ENCODE measurements at places on chromosomes 11 and 22.

DNA sequence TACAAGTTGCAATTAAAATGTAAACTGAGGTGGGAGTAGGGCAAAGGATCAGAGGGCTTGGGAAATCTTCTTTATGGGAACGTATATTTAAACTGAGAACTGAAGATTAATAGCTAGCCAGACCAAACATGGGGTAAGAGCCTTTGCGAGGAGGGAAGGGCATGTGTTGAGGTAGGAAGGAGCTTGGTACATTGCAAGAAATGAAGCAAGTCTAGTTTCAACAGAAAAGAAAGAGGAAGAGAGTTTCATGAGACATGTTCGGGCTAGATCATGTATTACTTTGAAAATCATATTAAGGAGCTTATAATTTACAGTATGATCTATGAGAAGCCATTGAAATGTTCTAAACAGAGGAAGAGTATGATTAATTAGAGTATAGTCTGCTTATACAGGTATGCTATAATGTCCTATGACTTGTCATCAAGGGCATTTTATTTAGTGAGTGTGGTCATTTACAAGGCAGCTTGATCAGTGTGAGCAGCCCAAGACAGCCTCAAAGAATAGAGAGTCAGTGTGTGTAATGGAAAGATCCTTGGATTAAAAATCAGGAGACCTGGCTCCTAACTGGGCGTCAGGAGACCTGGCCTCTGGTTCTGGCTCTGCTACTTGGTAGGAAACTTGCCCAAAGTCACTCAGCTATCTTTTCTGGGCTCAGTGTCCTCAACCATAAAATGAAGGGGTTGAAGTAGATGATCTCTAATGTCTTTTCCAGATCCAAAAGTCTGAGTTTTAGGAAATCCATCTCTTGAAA lies 10.9 kb downstream of the GAS2 start:
- no peak for DNase-seq

DNA sequence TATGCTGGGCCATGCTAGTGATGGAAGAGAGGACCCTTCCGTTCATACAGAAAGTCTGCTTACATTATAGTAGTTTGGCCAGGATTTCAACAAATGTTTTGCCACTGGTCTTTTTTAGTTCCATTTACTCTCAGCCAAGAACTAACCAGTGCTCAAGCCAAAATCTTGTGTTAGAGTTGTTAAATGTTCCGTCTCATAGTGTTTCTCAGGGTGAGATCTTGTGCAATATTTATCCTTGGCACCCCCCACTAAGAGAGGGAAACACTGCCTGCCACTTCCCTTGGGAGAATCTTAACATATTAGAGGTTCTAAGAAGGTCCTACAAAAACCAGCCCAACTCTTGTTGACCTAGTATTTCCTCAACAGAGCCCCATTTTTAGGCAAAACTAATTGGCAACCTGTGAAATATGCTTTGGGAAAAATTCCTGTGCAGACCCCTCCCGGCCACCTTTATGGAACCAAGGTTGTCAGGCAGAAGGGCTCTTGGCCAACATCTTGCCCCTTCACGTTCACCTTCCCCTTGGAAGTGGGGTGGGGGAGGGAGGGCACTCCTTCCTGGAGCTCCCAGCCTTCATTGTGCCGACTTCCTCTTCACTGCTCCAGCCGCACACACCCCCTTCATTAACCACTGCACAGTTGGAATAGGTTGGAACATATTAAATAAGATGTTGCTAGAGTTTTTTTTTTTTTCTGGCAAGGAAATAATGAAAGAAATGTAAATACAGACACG lies 173.2 kb upstream of the SORL1-AS1 start:
- DNase-seq: no peak

- DNase-seq: no peak
Measured at GRCh38 chr22:46003271-46004091, 26.5 kb upstream of the WNT7B start.

GRCh38 chr11:104653407-104653806 lies 244.9 kb downstream of the CASP12 start:
- no peak for DNase-seq

- DNase-seq: no peak
Measured at GRCh38 chr22:34427841-34428240, 507.6 kb upstream of the LARGE1 start.

GRCh38 chr11:132054822-132055221 lies 684.4 kb downstream of the NTM start:
- no peak for DNase-seq

DNA sequence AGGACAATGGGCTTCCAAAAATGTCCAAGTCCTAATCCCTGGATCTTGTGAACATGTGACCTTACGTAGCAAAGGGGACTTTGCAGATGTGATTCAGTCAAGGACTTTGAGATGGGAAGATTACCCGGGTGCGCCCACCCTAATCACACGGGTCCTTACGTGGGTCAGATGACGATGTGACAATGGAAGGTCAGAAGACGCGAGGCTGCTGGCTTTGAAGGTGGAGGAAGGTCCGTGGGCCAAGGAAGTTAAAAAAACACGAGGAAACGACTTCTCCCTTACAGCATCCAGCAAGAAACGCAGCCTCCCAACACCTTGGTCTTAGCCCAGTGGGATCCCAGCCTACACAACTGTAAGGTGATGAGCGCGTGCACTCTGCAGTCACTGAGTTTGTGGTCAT lies 860.1 kb downstream of the TBC1D22A start:
- no peak for DNase-seq

GRCh38 chr11:34575671-34576070 lies 45.2 kb upstream of the EHF start:
- DNase-seq: no peak

DNA sequence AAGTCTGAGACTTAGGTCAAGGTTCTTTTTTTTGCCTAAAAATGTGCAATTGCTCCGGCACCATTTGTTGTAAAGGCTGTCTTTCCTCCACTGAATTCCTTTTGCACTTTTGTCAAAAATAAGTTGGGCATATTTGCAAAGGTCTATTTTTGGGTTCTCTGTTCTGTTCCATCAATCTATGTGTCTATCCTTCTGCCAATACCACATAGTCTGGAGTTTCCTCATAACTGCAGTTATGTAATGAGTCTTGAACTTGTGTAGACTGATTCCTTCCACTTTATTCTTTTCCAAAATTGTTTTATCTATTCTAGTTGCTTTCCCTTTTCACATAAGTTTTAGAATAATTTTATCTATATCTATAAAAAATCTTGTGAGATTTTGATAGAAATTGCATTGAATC lies 6.7 kb downstream of the KCNJ5 start:
- DNase-seq: no peak

GRCh38 chr22:46522797-46523196 lies 14.6 kb downstream of the CELSR1 start:
- no peak for DNase-seq

- no peak for DNase-seq
Measured at GRCh38 chr11:68735646-68736045, 15.7 kb downstream of the TESMIN start.

DNA sequence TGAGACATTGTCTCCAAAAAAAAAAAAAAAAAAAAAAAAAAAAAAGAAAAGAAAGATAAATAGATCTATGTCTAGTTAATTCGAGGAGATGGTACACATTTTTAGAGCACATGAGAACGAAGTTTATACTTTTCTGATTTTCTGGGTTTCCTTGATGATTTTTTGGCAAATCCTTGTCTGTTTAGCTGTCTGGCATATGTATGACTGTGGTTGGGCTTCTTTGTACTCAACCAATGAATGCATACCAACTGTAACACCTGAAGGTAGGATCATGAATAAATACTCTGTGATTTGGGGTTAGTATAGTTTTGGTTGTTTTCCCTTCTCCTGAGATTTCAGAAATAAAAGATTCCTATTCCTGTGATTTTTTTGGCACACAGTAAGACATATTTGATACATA lies 63.1 kb downstream of the ARHGEF12 start:
- no peak for DNase-seq

DNA sequence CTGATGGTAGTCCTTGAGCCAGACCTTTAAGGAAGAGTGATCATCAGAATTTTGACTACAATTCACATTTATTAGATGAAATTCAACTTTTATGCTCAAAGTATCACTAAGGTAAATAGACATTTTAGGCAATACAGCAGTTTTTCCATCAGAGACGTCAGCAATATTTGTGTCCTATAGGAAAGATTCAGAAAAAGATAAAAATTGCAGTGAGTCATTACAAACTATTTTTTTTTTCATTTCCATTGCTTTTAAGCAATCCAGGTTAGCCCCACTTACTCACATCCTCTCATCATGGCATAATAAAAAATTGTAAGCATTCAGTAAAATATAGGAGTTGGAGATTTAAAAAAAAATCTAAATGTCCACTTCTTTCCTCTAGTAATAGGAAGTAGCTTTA lies 46.9 kb downstream of the MSANTD4 start:
- DNase-seq: no peak

DNA sequence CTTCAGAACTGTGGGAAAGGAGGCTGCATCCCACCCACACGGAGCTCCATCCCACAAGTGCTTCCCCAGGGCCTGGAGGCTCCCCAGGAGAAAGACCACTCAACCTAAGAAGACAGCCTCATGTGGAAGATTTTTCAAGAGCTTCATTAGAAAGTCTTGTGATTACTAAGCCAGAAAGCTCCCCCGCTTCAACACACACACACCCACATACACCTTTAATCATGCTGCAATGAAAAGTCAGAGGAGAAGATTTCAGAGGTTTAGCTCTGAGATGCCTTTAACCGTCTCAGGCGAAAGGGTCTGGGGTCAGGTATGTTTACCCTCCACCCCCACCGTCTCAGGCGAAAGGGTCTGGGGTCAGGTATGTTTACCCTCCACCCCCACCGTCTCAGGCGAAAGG lies 634.5 kb upstream of the B3GAT1 start:
- DNase-seq: no peak

DNA sequence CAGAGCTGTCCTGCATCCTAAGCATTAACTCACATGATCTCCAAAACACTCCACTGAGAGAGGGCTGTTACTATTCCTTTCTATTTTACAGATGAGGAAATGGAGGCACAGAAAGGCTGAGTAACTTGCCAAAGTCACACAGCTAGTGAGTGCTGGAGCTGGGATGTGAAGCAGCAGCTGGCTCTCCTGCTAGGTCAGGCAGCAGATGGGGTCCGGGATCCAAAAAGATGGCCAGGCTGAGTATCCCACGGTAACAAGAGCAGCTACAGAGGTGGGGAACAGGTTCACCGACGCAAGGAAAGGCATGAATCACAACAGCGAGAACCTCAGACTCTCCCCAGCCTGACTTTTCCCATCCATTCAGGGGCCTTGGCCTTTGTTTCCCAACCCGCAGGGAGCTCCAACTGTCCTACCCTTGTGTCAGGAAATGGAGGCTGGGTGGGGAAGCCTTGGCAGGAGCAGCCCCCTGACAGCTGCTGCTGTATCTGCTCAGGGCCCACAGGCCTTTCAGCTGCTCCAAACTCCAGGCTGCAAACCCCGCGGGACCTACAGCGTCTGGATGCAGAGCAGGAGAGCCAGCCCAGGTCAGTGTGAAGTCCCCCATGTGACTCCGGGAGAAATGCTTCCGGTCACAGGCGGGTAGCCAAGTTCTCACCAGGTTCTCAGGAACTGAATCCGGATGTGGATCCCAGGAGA lies 29.5 kb downstream of the DKK3 start:
- DNase-seq: no peak

DNA sequence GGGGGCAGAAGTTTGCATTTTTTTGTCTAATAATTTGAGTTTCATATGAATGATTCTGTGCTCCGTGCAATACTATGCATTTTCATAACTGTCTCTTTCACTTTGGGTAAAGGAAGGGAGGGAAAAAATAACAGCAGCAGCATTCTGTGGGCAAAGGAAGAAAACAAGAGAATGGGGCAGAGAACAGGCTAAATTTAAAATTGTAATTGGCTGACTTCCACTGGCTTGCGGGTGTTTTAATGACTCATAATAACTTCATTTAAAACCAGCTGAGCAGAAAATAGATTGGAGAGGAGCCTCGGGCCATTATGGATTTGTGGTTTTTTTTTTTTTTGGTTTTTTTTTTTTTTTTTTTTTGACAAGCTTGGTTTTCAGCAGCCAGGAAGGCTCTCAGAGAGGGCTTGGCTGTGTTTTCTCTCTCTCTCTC lies 107.4 kb downstream of the ZBTB16 start:
- no peak for DNase-seq

DNA sequence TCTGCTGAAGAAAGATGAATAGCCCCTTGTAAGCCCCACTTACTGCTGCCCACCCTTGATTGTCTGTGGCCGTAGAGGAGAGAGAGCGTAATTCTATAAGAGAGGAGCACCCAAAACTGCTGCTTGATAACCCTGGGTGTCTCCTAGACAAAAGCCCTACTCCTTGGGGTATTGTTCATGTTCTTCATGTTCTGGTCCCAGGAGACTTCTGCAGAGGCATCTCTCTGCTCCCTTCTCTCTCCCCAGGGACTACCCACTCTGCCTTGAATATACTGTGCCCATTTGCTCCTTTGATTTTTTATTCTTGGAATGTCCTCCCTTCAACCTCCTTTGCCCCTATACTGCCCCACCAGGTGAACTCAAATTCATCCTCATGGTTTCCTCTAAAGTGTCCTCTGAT lies 417.8 kb upstream of the CADM1 start:
- no peak for DNase-seq

DNA sequence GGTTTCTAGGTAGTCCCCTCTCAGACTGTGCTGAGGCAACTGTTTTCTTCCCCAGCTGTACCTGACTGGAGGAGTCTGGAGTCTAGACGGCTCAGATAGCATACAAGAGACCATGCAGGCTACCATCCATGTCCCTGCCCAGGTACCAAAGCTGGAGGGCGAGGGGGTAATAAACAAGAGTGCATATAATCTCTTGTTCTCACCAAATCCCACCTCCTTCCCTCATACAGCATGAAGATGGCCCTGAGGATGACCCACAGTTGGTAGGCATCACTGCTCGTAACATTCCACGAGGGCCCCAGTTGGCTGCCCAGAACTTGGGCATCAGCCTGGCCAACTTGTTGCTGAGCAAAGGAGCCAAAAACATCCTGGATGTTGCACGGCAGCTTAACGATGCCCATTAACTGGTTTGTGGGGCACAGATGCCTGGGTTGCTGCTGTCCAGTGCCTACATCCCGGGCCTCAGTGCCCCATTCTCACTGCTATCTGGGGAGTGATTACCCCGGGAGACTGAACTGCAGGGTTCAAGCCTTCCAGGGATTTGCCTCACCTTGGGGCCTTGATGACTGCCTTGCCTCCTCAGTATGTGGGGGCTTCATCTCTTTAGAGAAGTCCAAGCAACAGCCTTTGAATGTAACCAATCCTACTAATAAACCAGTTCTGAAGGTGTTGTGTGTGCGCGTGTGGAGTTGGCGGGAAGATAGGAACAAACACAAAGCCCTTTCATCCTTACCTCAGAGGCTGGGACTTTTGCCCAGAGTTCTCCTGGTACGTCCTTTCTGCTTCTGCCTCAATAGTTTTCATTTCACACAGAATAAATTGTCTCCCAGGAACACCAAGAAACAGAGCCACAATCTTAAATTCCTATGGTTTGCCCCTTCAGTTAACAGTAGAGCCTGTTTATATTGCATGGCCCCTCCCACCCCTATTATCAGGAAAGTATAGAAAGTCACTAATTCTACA lies 8.5 kb downstream of the HMBS start:
- no peak for DNase-seq

- no peak for DNase-seq
Measured at GRCh38 chr11:1772270-1773130, 8.8 kb upstream of the CTSD start.

- DNase-seq: peak; percentile 80
Measured at GRCh38 chr22:36405671-36406538, 18.1 kb upstream of the MYH9 start.

Data from B cell (primary cell).